ENCODE measurements at places on chromosomes 2 and 18. TPM values are rescaled to one million over a fixed set of nuclear protein-coding genes. Genes with fewer than 3 reads are reported as not detected.

HRH4 gene
- total RNA-seq: 0.11 TPM

GPR39 gene
- 1.3 TPM for total RNA-seq

RND3 gene
- total RNA-seq: 497 TPM

LRRTM1 gene
- not detected for total RNA-seq

PPIL3 gene
- 64.2 TPM for total RNA-seq

PID1 gene
- 15.4 TPM for total RNA-seq

CNGA3 gene
- total RNA-seq: 0.43 TPM

DRC1 gene
- 0.39 TPM for total RNA-seq

MFSD2B gene
- total RNA-seq: 0.13 TPM

GPAT2 gene
- 0.76 TPM for total RNA-seq

KRCC1 gene
- total RNA-seq: 50.7 TPM

IL1F10 gene
- total RNA-seq: not detected

GAREM2 gene
- 2.7 TPM for total RNA-seq

CRYGC gene
- total RNA-seq: not detected

KATNAL2 gene
- total RNA-seq: 5.9 TPM

INPP1 gene
- 13.7 TPM for total RNA-seq

CNTNAP5 gene
- not detected for total RNA-seq

VWC2L gene
- not detected for total RNA-seq

VIL1 gene
- total RNA-seq: under 0.01 TPM

UGT1A10 gene
- not detected for total RNA-seq

CCDC68 gene
- 1.3 TPM for total RNA-seq

RAB27B gene
- total RNA-seq: 27.6 TPM

IL1R1 gene
- 278 TPM for total RNA-seq

CDCA7 gene
- 2.5 TPM for total RNA-seq

RNF152 gene
- 10.6 TPM for total RNA-seq

CAPN14 gene
- total RNA-seq: 0.13 TPM

PUM2 gene
- 45.1 TPM for total RNA-seq

KCNIP3 gene
- 3.5 TPM for total RNA-seq

RAD51AP2 gene
- total RNA-seq: not detected

MARCO gene
- total RNA-seq: not detected

CERKL gene
- total RNA-seq: 0.32 TPM

LYPD1 gene
- total RNA-seq: 0.76 TPM

EIF2B4 gene
- 26.1 TPM for total RNA-seq

ZNF638 gene
- 198 TPM for total RNA-seq

HS1BP3 gene
- 31.6 TPM for total RNA-seq

NR4A2 gene
- total RNA-seq: 1.4 TPM

MAP3K19 gene
- not detected for total RNA-seq

CHRND gene
- not detected for total RNA-seq

PTH2R gene
- total RNA-seq: 0.11 TPM

HOXD4 gene
- 1.6 TPM for total RNA-seq

GPR45 gene
- total RNA-seq: not detected

IL36B gene
- not detected for total RNA-seq

FAP gene
- 225 TPM for total RNA-seq

Measured in articular chondrocyte of knee joint (primary cell).